Activated naive CD8-positive, alpha-beta T cell treated with anti-CD3 and anti-CD28 coated beads for 36 hours (primary cell): ENCODE measurements at places on chromosomes 6 and 20. TPM values are rescaled to one million over a fixed set of nuclear protein-coding genes. Genes with fewer than 3 reads are reported as not detected.

GRCh38 chr6:44444853-44445252, 57.3 kb downstream of the CDC5L start:
- no peak for DNase-seq

DNA sequence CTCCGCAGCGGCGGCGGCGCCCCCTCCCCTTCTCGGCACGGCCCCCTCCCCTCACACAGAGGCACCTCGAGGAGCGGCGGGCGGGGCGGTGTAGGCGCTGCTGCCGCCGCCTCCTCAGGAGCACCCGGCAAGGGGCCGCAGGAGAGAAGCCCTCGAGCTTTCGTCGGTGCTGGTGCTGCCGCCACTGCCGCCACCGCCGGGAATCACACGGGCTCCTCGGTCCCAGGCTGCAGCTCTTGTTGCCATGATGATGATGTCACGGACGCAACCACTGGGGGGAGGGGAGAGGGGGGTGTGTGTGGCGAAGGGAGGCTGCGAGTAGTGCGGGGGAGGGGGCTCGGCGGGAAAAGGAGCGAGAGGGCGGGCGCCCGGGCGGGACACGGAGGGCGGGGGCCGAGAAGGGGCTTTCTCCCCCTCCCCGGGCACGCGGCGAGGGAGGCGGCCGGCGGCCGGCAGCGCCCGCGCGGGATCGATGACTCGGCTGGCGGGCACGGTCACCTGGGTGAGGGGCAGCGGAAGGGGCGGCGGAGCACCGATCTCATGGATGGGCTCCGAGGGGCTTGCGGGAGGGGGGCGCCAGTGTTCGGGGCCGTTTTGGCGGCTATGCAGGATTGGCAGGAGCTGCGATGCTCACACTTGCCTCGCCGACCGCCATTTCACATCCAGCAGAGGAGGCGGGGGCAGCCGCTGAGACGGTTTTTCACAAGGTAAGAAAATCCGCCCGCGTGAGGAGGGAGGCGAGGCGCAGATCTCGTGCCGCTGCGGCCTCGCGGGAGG, at the start of gene REV3L:
Gene REV3L (minus strand): TSS at position 260 of the 777 bp plus-strand sequence. CDS start 330 bp downstream, outside the sequence.
- DNase-seq, result peak; percentile 90

GRCh38 chr6:121851056-121851455, 415.6 kb downstream of the GJA1 start:
- DNase-seq, result no peak

- no peak for DNase-seq
Observed at GRCh38 chr6:158761746-158762145, 57.4 kb downstream of the EZR start.

GRCh38 chr6:149127212-149127611, 190.3 kb upstream of the TAB2 start:
- no peak for DNase-seq

- no peak for DNase-seq
Observed at GRCh38 chr20:61053487-61053886, 198.6 kb upstream of the CDH4 start.

GRCh38 chr6:97014595-97014994, 90.1 kb downstream of the KLHL32 start:
- DNase-seq, result no peak

DNA sequence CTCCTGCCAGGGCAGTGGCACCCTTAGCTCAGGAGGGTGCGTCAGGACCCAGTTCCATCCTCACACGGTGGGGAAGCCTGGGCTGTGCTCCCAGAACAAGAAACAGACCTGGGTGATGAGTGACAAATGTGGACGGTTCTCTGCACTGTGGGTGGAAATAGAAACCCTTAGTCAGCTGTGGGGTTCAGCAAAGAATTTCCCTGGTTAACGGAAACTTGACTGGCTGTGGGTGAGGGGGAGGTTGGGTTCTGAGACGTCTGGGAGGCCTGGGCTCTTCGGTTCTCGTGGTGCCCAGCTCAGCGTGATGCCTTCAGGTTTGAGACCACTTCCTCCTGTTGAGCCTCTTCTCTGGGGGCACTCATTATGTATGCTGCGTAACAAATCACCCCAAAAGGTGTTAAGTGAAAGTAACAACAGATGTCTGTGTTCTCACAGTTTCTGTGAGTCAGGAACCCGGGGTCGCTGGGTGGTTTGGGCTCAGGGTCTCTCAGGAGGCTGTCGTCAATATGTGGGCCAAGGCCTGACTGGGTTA, 53.1 kb upstream of the FAM83D start:
- DNase-seq, result peak; percentile 86

GRCh38 chr6:16524380-16524707, 236.9 kb downstream of the ATXN1 start:
- DNase-seq, result no peak

DNA sequence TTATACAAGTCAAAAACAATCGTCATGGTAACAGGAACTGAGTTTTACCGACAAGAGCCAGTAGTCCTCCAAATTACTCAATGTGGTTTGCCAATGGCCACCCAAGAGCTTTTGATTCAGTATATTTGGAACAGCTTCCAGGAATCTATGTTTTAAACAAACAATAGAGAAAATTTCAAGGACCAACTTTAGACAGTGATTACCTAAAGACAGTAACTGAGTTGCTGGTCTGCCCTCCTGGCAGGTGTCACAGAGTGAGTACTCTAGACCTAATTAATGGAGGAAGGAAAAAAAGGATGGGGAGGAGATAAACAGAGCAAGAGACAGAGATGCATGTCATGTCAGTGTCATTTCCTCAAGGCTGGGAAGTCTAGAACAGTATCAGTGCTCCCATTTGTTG, 361.3 kb upstream of the BTBD3 start:
- DNase-seq, result no peak

- DNase-seq, result no peak
Observed at GRCh38 chr6:112488238-112488637, 141.1 kb downstream of the RFPL4B start.

DNA sequence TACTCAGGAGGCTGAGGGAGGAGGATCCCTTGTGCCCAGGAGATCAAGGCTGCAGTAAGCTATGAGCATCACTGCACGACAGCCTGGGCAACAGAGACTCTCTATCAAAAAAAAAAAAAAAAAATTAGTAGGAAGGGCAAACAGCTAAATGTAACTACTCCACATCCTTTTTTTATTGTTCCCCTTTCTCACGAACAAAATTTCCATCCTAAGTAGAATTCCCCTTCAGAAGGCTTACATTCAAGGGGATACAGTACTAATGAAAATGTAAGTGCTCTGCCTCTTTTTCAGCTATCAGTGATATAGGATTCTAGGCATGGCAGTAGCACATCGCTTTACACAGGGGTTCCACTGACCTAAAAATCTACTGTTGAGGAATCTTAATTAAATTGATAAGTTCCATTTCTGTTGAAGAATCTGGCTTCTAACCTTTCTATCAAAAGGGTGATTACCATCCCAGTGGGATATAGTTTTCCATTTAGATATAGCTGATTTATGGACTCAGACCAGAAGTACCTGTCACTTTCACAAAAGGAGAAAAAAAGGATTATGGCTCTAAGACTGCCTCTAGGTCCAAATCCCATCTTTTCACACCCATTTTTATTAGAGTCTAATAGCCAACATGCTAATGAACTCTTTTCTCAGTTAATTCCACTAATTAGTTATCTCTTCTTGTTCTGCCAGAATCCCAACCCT, 2.6 kb downstream of the B4GALT5 start:
- no peak for DNase-seq

DNA sequence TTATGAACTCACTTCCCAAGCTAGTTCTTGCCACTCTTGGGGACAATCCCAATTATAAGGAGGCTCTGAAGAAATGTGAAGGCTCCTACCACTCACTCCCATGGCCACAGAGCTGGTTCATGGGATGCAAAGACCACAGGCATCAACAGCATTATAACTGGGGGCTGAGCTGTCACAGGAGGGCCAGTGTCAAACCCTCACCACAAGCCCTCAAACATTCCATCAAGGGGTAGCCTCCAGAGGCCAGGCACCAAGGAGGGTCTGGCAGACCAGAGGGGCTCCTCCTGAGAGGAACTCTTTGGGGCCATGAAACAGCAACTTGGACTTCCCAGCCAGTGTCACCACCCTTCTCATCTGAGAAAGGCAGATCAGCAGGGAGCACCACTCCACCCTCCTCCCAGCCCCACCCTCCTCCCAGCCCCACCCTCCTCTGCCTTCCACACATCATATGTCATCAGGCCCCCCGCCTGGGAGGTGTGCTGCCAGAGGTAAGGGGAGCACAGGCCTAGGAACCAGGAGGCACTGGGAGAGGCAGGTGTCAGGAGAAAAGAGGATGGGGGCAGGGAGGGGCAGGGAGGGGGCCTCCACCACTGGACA, 1.2 kb upstream of the TSPO2 start:
- DNase-seq, result no peak

DNA sequence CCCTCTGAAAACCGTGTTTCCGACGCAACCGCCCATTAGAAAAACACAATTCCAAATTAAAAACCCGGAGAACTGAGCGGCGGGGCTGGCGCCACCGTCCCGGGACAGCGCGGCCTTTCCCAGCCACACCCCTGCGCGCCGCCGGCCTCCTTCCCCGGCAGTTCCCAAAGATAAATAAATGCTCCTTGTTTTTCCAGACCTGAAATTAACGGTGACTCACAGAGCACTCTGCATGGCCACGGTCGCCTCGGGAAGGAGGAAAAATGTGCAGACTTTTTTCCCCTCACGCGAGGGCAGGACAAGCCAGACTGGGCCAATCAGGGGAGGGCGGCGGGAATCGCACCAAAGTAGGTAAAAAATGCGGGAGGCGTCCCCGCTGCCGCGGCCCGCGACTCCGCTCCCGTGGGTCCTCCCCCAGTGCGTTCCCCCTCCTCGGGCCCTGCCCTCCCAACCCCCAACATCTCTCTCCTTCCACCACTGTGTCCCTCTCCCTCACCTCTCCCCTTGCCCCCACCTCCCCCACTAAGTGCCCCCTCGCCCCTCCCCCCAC, 828 bp upstream of the DSTN start:
- peak; percentile 18 for DNase-seq

- DNase-seq, result no peak
Observed at GRCh38 chr6:16762268-16762549, 949 bp upstream of the ATXN1 start.

DNA sequence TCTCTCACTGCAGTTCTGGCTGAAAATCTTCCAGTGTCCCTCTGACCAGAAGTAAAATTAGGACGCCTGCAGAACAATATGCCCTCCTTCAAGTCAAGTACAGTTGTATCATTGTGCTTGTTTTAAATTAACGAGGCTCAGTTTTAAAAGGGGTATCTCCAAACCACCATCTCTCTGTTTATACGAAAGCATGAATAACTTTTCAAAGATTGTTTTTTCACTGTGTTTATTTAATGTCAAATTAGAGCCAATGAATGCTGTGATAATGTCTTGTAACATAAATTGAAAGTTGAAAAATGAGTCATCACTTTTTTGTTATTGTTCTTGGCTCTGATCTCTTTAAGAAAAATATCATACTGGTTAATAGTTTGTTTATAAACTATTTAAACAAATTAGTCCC, 230.7 kb upstream of the THEMIS start:
- no peak for DNase-seq

DNA sequence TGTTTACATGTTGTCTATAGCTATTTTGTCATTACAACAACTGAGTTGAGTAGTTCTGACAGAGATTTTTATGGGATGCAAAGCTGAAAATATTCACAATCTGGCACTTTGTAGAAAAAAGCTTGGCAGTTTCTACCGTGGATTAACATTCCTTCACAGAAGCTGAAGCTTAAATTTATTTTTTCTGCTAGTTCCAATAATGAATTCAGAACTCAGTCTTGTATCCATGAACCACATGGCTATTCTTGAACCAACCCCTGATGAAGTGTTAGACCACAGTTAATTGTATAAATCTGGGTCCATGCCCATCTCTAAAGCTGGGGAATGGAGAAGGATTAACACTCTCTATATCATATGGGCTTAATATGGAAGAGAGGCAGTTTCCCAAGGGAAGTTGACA, 743.8 kb upstream of the FLRT3 start:
- no peak for DNase-seq

GRCh38 chr6:73285674-73286283, 22.8 kb upstream of the KHDC1 start:
- no peak for DNase-seq

DNA sequence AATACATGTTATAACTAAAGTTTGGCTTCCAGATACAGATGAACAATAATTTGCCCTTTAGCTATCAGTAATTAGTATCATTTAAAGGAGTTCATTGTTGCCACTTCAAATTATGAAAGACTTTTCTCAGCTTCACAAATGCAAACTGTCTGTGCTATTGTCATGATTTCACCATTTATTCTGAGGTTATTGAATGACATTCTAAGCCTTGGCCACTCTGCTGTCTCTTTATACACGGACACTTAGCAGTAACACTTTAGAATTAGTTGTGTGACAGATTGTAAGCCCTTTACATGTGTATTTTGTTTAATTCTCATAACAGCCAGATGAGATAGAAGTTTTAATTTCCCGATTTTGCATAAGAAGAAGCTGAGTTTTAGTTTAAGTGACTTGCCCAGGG, 176.6 kb downstream of the SLC35F1 start:
- DNase-seq, result no peak

DNA sequence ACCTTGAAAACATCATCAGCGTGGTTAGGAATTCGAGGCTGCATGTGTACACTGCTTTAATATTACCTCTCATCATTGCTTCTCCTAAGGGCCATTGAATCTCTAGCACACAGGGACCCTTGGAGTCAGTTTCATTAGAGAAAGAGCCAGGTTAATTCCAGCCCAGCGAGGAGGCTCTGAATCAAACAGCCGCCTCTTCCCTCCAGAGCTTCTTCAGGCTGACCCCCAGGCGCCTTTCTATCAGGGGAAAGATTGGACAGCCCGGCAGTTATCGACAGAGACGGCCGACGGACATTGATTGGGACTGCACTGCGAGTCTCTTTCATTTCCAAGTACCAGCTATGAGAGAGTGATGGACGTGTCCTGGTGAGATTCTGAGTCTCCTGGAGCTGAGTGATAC, 159.2 kb downstream of the ANKRD60 start:
- no peak for DNase-seq

DNA sequence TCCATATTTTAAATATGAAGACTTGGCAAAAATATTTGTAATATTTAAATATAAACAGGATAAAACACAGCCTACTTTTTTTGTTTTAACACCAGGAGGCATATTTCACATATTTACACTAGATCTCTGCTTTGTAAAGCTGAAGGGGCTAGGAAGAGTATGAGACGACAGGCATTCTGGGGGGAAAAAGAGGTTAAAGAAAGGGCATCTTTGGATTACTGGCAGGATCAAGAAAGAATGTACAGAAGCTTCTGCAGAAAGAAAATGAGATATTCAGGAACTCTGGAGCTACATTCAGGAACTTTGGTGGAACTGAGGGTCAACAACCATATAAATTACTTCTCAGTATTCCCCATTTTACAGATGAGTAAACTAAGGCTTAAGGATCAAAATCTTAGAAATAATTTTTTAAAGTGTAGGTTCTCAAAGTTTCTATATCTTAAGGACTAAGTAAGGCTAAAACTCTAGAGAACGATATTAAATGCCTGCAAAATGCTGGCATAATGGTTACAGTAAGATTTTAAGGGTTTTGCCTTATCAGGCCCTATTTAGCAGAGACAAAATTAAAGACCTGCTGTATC, 156.5 kb downstream of the CDK19 start:
- DNase-seq, result no peak

- DNase-seq, result no peak
Observed at GRCh38 chr6:11770546-11771466, 7.8 kb downstream of the ADTRP start.

- no peak for DNase-seq
Observed at GRCh38 chr20:58161192-58161591, 67.3 kb downstream of the ANKRD60 start.

Gene FAM209B
- 0.60 TPM for total RNA-seq

Gene THBD
- not detected for total RNA-seq

Gene EYA4
- not detected for total RNA-seq

Gene KHDC1L
- total RNA-seq, result not detected

Gene DEFB124
- total RNA-seq, result not detected

Gene LGSN
- not detected for total RNA-seq

Gene CYP21A2
- not detected for total RNA-seq

Gene TP53TG5
- 0.40 TPM for total RNA-seq
